Stimulated activated CD8-positive, alpha-beta memory T cell treated with anti-CD3 and anti-CD28 coated beads, Interleukin-15, amount 100 ng/mL, for 1 hour (primary cell): ENCODE measurements at places on chromosomes 1 and 21.

DNA sequence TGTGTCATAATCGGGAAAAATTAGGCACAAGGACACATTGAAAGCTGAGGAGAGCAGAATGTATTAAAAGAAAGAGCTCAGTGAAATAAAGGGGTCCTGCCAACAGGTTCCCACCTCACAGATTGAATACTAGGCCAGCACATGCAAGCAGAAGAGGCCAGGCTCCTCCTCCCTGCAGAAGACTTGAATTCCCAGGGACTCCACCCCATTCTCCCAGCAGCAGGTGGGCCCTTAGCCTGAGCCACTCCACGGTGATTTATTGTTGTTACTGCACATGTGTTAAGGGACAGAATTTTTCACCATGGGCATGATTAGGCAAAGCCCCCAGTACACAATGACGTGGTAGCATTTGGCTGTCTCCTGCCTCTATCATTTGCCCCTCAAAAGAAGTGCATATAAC is 1844.7 kb downstream of the NCAM2 start:
- no peak for DNase-seq

GRCh38 chr1:18217398-18218043 is 109.9 kb downstream of the IGSF21 start:
- DNase-seq = no peak

DNA sequence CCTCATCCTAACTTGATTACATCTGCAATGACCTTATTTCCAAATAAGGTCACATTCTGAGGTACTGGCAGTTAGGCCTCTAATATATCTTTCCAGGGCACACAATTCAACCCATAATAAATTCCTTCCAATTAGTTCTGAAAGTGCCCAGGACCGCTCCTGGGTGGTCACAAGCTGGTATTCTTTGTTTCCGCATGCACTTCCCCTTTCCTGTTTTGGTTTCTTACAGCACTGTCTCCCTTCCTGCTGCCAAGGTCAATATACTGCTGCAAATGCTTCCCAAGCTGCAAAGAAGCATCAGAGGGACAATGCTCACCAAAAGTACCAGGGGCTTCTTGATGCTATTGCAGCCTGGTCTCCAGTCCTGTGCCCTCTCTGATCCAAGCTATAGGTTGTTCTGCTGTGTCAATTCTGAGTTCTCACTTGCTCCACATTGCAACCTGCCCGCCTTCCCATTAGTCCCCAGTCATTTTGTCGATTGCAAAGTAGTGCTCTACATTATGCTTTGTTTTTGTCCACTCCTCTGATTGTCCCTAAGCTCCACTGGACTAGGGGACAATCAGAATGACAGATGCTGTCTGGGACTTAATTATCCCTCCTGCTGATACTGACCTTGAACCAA is 13.9 kb upstream of the XPR1 start:
- no peak for DNase-seq

DNA sequence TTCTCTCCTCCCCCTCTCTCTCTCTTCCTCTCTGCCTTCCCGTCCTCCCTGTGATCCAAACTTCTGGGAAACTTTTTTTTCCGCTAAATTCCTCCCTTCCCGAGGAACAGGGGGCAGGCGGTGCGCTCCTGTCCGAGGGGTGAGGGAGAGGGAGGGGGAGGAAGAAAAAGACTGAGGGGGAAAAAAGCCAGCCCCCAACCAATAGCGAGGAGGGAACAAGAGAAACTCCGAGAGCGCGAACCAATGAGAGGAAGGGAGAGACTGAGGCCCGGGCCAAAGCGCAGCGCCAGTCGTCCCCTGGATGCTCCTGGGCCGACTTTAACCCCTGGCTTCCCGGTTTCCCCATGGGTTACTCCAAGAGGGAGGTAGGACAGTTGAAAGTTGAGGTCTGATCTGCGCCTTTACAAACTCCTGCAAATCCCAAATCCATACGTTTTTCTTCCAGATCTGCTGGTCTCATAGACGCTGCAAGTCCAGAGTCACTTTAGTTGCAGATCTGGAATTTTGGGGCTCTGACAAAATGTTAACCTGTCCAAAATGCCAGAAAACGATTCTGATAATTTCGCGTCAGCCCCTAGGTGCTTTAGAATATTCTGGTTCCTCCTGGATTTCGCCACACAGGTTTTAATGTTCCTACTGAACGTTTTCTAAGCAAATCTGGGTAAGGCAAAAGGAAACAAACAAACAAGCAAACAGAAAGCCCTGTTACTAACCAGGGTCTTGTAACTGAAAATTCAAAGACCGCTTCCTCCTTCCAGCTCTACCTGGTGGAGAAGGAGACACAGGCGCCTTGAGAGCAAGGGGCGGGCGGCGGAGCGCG is at the start of gene TBX15:
Gene TBX15, minus strand, starts transcription at position 158 of the 820 bp plus-strand sequence. CDS start 548 bp downstream, outside the sequence.
- DNase-seq = no peak

- no peak for DNase-seq
Observed at GRCh38 chr1:51899022-51899421, 20.5 kb upstream of the NRDC start.

DNA sequence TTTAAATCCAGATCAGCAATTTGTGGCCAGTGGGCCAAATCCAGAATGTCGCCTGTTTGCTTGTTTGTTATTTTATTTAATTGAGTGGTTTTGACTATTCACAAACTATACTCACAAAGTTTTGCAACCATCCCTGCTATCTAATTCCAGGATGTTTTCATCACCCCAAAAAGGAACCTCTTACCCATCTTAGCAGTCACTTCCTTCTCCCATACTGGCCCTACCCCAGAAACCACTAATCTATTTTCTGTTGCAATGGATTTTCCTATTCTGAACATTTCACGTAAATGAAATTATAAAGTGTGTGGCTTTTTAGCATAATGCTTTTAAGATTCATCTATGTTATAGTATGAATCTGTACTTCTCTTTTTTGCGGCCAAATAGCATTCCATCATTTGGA is 41.3 kb downstream of the WDTC1 start:
- no peak for DNase-seq

DNA sequence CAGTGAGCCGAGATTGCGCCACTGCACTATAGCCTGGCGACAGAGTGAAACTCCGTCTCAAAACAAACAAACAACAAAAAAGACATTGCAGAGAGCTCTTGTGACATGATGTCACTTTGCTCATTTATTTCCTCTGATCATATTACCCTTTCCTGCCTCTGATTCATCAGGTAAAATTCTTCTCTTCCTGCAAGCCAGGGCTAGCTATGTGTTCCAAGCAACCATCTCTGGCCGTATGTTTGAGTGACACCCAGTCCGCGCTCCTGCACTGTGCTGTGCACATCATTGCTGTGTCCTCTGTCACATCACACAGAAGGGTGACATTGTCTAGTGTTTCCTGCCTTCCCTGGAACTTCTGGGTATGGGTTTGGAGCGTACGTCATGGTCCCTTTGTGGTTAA is 251.3 kb downstream of the PCP4 start:
- DNase-seq = no peak

GRCh38 chr1:208950206-208950605 is 633.3 kb upstream of the CAMK1G start:
- no peak for DNase-seq

DNA sequence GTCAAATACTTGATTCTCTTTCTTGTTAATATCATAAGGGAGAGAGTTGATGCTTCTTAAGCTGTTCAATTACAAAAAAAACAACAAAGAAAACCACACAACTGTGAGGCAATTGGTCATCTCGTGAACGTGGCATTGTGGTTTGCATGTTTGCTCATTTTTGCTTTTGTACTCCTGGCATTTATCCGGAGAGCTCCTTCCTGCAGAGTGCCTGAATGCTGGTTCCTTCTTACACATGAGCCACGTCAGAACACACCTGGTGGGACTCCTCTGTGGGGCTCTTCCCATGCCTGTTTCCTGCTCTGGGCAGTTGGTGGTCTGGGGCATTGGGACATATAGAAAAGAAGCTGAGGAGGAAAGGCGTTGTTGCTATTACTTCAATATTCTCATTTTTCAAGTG is 25.7 kb downstream of the KCNK1 start:
- no peak for DNase-seq

- no peak for DNase-seq
Observed at GRCh38 chr1:107637101-107637500, 327.9 kb downstream of the VAV3 start.

- DNase-seq = no peak
Observed at GRCh38 chr1:24963099-24963872, 33.2 kb upstream of the RUNX3 start.

GRCh38 chr1:171772312-171772711 is 9.1 kb upstream of the METTL13 start:
- no peak for DNase-seq

DNA sequence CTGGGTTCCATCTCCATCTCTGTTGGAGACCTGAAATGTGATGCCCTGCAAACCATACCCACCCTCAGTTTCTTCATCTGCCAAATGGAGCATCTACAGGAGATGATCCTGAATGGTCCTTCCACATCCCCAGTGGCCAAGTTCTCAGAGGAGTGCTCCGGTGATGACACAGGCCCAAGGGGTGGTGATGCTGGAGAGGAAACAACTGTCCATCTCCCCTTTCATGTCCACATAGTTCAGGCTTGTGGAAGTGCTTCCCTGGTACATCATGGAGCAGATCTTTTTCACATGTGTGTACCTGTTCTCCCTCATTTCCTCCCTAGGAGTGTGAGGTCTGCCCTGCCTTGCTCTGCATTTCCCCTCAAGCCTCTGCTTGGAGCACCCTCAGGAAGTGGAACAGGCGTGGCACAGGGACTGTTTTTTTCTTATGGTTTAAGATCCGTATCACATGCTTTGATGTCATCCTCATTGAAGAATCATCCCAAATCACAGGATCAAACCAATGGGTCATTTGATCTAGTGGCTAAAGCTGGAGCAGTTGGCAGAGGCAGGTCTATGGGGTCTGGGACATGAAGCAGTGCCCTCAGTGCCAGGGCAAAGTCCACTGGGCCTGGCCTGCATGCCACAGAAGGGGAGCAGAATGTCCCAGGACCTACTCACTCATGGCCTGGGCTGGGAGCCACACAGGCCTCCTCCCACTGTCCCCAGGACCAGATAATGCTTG is 8.2 kb upstream of the TRIM63 start:
- no peak for DNase-seq

DNA sequence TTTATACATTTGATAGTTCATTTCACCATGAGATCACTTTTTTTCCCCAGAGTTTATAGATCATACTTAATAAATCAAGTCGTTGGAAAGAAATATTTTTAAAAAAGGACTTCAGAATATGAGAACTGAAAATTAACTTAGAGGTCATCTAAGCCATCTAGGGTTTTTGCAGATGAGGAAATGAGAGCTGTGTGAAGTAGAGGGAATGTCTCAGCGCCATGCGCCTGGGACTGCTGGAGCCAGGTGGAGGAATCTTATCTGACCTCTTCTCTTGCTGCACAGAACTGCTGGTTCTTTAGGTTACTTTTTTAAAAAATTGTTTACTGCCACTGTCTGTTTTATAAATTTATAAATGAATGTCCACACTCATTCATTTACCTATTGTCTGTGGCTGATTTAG is 11.5 kb downstream of the SH3BGR start:
- DNase-seq = no peak

DNA sequence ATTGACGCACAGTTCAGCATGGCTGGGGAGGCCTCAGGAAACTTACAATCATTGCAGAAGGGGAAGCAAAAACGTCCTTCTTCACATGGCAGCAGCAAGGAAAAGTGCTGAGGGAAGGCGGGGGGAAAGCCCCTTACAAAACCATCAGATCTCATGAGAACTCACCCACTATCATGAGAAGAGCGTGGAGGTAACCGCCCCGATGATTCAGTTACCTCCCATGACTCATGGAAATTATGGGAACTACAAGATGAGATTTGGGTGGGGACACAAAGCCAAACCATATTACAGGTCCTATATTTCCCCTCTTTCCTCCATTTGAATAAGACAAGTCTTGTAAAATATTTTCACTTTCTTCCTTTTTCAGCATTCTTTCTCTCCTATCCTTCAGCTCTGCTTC is 7.7 kb upstream of the TTLL7 start:
- DNase-seq = no peak

GRCh38 chr1:112954017-112954650 is 1.9 kb downstream of the SLC16A1 start:
- no peak for DNase-seq

DNA sequence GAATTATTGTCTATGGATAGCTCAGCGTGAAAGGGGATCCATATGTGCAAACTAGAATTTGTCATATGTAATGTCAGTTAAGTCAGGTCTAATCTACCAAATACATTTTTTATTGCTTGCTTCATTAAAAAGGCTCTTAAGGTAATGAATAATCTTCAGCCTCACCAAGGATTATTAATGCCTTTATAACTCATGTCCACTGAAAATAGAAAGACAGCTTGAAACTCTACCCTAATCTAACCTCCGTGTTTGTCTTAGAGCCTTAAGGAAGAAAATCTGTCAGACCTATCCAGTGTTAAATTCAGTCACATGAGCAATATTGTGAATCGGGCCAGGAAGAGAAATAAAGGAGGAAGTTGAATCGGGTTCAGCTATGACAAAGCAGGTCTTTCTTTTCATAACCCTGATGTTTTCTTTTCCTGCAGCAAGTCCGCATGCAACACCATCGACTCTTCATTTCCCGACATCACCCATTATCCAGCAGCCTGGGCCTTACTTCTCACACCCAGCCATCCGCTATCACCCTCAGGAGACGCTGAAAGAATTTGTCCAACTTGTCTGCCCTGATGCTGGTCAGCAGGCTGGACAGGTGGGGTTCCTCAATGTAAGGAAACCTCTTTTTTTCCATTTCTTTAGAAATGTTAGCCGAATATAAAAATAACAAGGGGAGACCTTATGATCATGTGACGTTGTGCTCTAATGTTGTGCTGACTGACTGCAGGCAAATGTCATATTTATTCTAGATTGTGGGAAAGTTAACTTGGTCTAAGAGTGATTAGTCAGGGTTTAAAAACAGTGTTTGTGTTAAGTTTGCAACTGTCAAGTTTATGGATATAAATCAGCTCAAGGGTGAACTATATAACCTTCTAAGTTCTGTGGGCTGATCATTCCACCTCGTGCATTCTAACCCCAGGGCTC is 321.0 kb downstream of the TM2D1 start:
- DNase-seq = no peak

DNA sequence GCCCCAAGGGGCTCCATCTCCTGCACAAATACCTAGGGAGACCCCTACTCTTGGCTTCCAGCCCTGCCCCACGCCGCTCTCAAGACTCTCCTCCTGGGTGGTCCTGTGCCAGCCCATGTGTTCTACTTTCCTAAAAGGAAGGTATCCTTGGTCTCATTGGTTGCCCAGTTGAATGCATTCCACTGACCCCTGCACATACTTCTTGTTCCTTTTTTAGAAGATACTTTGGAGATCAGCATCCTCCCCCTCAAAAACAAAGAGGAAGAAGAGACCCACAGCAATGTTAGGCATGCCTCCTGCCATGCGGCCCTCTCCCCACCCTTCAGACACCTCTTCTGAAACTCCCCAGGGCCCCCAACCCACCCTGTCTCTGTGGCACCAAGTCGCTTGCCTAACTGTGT is 4.1 kb downstream of the SLAMF9 start:
- DNase-seq = no peak

- DNase-seq = no peak
Observed at GRCh38 chr1:62237361-62237760, 42.7 kb downstream of the L1TD1 start.
